ENCODE measurements at places on chromosomes 3 and 15.

- no peak for DNase-seq
Observed at GRCh38 chr3:181609030-181609767, 102.5 kb upstream of the SOX2 start.

DNA sequence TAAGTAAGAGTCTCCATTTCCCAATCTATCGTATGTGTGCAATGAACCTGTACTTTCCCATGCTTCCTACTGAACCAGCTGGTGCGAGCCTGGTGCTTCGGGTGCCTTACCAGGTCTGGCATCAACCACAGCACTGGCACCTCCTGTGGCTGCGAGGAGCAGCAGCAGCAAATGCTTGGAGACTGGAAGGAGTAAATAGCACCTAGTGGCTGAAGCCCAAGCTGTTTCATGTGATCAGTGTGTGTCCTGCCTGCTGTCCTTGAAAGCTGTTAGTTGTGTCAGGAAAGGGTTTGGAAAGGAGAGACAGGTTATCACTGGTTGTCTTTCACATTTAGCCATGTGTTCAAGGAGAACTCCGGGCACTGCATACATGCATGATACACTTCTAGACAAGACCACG lies 31.8 kb downstream of the PCOLCE2 start:
- no peak for DNase-seq

GRCh38 chr3:9226326-9226725 lies 23.1 kb downstream of the SRGAP3 start:
- no peak for DNase-seq

- no peak for DNase-seq
Observed at GRCh38 chr15:23566071-23566554, 639 bp downstream of the MKRN3 start.

DNA sequence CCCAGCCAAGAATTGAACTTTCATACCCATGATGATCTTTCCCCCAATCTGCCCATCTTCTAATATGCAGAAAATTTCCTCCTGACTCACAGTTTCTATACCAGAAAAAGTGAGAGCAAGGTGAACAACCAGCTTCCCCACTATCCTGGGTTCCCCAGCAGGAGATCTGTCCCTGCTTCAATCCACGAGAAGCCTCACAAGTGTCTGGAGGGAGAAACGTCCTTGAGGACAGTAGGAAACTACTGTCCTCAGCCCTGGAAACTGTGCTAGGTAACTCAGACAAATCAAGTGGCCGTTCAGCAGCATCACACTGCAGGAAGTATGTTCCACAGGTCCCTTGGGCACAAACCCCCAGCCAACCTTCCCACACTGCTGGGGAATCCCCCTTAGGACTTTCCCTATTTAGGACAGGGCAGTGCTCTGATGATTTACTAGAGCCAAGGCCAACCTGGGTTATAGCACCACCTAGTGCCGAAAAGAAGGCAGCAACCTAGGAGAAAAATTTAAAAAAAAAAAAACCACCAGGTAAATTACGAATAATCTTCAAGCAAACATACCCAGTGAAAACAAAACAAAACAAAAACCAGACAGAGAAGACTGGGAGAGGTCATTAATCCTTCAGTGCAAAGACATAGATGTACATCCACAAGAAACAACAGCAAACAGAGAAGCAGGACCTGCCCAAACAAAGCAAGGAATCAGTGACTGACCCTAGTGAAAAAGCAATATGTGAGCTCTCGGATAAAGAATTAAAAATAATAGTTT lies 36.0 kb downstream of the MORC1 start:
- DNase-seq: no peak

DNA sequence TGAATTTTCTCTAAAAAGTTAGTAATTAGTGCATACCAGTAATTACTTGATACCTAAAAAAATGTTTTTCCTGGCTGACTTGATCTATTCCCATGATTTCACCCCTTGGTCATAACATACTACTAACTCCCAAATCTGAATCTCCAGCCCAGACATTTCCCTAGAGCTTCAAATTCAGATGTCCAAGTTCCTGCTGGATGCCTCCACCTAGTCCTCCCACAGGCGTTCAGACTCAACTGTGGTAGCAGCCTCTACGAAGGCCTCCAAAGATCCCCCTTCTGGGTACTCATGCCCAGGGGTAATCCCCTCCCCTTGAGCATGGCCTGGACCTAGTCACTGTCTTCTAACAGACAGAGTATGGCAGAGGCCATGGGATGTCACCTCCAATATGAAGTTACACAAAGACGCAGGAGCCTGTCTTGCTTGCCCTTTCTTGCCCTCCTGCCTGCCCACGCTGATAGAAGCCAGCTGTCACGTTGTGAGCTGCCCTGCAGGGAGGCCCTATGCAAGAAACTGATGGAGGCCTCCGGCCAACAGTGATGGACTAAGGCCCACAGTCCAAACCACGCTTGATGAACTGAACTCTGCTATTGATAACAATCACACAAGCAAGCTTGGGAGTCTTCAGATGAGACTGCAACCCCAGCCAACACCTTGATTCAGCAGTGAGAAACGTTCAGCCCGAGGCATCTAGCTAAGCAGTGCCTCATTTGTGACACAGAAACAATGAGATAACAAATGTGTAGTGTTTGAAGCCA lies 8.6 kb upstream of the FBN1 start:
- no peak for DNase-seq

- DNase-seq: no peak
Observed at GRCh38 chr3:10262027-10262426, 13.8 kb downstream of the TATDN2 start.

DNA sequence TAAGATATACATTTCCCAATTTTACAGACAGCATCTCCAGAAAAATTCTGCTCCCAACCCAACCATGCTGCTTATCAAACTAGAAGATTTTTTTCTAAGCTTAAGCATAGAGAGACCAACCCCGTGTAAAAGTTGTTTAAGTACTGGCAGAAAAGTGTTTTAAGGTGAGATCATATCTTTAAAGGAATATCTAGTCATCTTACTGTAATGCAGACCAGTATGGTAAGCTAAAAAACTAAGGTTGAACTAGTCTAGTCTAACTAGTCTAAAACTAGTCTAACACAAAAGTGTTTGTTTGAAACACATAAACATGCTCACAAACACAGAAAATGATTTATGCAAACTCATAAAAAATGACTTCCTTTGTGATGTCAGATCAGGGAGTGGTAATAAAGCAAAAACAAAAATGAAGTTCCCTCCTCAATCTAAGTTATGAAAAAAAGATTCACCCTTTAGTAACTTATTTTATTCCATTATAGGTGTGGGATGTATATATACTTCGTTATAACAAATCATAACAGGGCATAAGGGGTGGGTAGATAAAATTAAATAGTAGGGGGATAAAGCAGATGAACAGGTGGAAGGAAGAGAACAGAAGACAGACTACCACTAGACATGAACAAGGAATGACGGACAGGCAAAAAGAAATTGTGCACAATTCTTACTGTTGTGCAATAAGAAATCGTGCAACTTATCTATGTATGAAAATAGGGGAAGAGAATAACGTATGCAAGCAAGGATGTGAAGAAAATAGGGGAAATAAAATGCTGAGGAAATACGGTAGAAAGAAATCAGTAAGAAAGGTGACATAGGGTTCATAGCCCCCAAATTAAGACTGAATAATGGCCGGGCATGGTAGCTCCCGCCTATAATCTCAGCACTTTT lies 10.0 kb downstream of the MYO5A start:
- DNase-seq: no peak

DNA sequence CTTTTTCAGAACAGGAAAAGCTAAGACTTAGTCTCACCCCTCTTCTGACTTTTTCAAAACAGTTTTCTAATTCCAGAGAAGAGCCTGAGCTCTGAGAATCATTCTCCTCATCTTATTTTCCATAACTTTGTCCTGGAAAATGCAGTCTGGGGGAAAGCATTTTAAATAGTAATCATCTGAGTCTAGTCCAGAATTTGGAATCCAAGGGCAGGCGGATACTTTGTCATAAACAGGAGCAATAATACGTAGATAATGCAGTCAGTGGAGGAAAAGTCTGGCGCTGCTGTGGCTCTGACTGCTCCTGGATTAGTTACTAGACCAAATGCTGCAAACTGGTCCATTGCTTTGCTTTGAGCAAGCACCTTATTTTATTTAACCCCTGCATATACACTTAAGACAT lies 285.0 kb downstream of the THSD4 start:
- no peak for DNase-seq

GRCh38 chr15:58534556-58534955 lies 102.8 kb downstream of the LIPC start:
- no peak for DNase-seq

DNA sequence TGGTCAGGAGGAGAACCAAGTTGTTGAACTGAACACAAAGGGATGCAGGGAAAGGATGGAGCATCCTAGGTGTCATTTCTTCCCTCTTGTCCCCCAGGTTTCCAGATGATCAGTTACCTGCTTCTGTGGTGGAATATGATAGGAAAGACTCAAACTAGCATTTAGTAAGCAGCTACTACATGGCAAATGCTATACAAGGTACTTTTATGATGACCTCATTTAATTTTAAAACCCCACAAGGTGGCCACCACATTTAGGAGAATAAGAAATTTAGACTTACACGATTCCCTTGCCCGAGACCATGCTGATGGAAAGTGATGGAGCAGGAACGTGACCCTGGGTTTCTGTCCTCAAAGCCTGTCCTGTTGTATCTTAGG lies 40.9 kb downstream of the CCR4 start:
- no peak for DNase-seq

- no peak for DNase-seq
Observed at GRCh38 chr15:80638553-80639167, 56.5 kb upstream of the ABHD17C start.

DNA sequence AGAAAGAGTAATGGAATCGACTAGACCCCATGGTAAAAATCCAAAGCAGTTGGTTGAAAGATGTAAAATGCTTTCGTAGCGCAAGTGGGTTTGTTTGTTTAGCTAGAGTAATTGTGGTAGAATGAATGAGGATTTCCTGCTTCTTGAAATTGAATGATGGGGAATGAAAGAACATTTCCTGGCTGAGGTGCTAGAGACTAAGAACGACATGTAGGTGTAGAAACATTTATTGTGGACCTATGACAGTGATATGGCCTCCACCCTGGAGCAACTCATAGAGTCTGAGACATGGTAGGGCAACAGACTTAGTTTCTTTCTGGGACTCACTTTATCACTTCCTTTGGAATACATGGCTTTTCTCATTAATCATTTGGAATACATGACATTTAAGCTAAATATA lies 467.6 kb upstream of the CFAP20DC start:
- no peak for DNase-seq

DNA sequence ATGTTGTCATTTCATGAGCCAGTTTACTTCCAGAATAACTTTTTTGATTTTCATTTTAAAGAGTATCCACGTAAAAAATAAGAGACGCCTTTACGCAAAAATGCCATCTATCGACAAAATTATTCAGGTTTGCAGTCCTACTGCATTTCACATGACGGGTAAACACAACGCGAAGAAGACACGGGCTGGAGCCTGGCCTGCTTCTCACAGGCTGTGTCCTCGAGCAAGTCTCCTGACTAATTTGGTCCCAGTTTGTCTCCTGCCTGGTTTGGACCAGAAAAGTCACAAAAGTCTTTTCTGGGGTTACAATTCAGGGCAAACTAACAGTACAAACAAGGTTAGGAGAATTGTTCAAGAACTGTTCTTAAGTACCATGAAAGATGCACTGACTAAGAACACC lies 51.7 kb downstream of the CHSY1 start:
- no peak for DNase-seq

DNA sequence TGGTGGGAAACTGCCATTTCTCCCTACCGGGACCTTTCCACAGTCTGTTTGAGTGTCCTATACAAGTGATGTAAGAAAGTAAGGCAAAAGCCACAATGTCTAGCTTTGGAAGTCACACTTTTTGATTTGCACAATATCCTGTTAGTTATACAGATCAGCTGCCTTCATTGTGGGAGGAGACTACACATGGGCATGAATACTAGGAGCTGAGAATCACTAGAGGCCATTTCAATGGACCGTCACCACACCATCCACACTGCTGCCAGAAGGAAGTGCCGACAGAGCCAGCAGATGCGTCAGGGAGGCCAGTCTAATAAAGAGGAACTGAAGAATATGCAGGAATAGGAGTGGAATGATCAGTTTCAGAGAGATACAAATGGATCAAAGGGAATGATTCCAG lies 65.8 kb downstream of the SCN11A start:
- no peak for DNase-seq

- DNase-seq: no peak
Observed at GRCh38 chr3:136950623-136951022, 7.2 kb upstream of the IL20RB start.

DNA sequence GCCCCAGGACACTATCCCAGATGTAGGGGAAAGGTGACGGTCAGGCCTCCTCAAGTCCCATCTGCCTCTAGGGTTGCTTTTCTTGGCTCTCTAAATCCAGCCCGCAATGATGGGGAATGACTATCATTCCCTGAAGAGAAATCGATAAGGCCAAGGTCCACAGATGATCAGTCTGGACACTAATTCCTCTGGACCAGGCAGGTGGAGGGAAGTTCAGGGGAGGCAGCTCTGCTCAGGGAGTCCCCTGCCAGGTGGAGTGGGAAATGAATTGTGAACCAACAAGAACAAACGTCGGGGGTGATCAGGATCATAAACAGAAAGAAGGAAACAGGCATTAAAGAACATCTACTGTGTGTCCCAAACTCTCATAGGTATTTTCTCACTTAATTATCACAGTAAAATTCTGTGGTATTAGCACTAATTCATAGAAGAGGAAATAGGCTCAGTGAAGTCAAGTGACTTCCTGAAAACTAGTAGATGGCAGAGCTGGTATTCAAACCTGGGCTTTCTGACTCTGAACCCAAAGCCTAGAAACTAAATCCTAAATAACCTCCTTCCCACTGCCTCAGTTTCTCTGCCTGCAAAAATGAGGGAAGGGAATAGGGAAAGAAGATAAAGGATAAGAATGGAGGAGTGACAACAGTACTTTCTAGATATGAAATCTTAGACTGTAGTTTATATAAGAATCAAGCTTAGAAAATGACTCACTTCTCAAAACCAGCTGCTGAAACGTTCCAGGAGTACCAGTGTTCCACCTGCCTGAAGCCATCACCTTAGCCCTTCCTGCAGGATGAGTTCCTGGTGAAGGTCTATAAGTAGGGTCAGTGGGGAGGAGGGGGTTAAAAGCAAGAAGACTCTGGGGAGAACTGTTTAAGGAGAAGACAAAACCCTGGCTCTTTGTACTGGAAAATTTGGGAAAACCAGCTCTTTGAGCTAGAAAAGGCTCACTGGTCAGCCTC lies 7.5 kb downstream of the BMF start:
- DNase-seq: no peak

DNA sequence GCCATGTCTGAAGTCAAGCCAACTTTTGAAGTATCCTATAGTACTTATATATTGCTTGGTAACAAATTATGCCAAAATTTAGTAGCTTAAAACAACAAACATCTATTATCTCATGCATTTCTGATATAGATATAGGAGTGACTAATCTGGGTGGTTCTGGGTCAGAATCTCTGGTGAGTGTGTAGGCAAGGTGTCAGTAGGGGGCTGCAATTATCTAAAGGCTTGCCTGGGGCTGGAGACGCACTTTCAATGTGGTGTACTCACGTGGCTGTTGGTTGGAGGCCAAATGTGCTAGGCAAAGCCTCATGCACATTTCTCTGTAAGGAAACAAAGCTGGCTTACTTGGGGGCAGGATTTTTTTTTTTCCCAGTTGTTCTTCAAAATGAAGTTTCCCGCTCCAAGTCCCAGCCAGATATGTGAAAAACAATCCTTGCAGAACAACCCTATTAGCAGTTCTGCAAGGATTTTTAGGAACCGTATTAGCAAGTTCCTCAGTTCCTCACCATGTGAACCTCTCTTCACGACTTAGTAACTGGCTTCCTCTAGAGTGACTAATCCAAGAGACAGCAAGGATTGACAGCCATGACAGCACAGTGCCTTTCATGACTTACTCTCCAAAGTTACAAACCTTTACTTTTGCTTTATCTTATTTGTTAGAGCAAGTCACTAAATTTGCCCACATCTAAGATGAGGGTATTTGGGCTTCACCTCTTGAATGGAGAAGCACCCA lies 25.8 kb downstream of the GREM1 start:
- DNase-seq: no peak
